ENCODE measurements at places on chromosomes 2 and 18. TPM values are rescaled to one million over a fixed set of nuclear protein-coding genes. Genes with fewer than 3 reads are reported as not detected.

Gene IL37
- not detected for total RNA-seq

DNA sequence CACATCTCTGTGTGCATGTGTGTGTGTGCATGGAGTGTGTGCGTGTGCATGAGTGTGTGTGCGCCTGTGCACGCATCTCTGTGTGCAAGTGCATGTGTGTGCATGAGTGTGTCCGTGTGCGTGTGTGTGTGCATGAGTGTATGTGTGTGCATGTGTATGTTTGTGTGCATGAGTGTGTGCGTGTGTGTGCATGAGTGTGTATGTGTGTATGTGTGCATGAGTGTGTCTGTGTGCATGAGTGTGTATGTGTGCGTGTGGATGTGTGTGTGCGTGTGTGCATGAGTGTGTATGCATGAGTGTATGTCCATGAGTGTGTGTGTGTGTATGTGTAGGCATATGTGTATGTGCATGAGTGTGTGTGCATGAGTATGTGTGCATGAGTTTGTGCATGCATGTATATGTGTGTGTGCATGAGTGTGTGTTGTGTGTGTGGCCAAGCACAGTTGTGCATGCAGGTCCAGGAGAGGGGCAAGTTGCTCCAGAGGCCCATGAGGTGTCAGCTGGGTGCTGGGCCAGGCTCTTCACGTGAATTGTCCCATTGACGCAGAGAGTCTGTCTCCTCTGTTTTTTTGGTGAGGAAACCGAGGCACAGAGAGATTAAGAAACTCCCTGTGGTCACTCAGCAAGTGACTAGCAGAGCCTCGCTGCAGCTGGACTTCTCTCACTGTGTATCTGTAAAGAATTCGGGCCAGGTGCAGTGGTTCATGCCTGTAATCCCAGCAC lies 75.5 kb downstream of the ASB1 start:
- no peak for DNase-seq

DNA sequence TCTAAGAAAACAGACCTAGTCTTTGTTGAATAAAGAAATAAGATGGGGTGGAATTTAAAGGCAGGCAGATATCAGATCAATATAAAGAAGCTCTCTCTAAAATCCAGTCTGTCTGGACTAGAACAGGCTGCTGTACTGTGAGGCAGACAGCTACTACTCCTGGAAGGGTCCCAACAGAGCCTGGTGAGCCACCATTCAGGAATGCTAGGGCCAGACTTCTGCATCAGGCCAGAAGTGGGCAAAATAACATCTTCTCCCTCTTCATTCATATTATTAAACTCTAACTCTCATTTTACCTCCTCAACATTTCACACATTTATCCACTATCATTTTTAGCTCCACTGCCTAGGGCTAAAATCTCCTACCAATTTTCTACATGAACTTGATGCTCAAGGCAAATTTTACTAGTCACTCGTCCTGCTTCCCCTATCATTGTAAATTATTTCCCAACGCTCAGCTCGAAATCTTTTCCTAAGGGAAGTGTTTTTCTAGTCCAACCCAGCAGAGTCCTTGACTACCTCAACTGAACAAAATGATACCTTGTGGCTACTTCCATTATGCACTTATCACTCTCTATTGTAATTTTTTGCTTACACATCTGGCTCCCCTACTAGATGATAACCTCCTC lies 45.2 kb upstream of the GLS start:
- no peak for DNase-seq

DNA sequence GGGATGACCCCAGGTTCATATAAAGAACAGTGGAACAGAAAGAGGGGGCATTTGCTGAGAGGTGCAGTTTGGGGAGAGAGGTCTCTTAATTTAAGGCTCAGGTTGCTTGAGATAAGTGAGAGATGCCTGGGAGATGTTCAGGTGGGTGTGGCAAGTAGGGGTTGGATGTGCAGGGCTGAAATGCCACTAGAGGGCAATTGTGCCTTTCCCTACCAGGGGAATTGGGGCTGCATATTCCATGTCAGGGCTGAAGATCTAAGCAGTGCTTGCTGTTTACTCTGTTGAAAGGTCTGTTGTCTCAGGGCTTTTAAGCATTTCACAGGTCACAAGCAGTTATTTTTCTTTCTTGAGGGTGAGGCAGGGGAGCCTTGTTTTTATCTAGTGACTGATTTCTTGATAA lies 7.8 kb downstream of the CCDC85A start:
- DNase-seq = peak; percentile 47

Gene CASP10
- 10.8 TPM for total RNA-seq

Gene LOXHD1
- total RNA-seq = 3.4 TPM

DNA sequence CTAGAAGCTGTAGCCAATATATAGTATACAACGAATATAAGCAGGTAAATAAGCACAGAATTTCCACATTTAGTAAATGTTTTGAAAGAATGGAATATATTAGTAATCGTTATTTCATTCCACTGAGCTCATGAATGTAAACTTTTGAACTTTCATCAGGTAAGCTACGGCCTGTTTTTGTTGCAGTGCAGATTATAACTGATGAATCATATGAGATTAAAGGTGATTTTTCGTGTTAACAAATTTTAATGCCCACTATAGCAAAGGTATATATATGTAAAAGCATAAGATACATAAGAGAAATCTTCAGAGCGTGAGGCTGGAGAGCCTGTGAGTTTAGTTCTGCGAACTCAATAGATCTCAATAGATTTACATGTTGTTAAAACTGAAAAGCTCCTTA lies 1.1 kb downstream of the SCYGR1 start:
- DNase-seq = no peak

Gene RTP5
- not detected for total RNA-seq

DNA sequence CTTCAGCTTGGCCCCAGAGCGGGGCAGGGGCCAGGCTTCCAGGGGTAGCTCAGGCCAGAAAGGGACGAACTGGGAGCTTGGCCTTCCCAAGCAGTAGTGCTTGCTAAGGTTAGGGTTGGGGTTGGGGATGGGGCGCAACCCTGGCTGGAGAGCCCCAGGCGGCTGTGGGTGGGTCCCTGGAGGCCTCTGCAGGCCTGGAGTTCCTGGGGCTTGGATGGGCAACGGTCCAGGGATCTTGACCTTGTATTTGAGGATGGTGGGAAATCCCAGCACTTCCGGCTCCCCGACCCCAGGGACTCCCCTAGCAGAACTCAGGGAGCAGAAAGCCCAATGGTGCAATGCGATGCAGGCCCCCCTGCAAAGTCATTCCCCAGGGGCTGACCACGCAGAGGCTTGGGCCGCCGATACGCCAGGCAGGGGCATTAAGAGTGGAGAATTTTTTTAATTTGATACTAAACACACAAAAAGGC lies 12.6 kb upstream of the MLPH start:
- no peak for DNase-seq

Gene MYCN
- 7.3 TPM for total RNA-seq
